HEK293T (cell line): ENCODE measurements at places on chromosomes 5 and 9.

DNA sequence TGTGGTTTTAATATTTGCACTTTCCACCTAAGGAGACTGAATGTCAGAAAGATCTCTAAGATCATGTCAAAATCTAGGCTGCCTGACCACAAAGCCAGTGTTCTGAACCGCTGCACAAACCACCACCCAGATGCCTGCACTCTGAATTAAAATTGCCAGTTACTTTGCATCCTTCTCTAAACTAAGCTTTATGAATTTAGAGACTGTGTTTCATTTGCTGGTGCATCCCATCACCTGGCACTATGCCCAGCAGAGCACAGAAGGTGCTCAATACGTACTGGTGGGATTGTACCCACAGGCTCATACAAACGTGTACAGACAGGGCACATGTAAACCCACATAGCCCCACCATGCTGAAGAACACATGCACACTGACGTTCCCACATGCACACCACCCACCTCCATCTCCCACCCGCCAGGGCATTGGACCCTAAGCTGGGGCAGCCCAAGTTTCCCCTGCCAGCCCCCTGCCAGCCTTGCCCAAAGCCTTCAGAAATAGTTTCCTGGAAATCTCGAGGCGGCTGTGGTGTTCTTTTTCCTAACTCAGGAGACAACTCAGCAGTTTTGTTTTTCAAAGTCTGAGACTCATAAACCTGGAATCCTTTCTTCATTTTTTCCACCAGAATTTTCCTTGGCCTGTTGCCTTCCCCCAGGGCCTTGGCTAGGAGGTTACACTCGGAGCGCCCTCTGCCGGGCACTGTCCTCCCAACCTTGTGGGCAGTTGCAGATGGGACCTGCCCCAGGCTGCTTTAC, 9.6 kb upstream of the TRAF1 start:
- DNase-seq, result peak; percentile 87

- DNase-seq, result no peak
Observed at GRCh38 chr5:96835791-96836191, 28.0 kb upstream of the ERAP1 start.

GRCh38 chr9:81759680-81760215, 70.4 kb upstream of the TLE1 start:
- DNase-seq, result no peak

DNA sequence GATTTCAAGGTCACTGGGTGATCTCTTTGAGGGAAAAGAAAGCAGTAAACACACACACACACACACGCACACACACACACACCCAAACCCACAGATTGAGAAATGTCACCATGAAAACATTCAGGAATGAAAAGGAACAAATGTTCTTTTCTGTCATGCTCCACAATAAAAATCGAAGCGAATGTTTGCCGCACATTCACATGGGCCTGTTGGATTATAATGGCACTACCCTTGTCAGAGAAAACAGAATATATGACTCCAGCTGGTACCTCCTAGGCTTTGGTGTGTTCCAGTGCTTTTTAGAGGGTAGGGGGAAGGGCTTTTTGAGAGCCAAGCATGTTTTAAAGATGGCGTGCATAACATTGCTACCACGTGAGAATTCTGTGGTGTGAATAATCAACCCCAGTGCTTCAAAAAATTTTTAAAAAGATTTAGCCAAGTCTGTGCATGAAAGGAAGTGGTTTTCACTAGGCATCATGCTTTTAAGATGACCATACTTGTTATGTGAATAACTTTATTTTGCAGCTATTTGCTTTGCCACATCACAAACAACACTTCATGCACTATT, 120.8 kb upstream of the ZNF608 start:
- no peak for DNase-seq

DNA sequence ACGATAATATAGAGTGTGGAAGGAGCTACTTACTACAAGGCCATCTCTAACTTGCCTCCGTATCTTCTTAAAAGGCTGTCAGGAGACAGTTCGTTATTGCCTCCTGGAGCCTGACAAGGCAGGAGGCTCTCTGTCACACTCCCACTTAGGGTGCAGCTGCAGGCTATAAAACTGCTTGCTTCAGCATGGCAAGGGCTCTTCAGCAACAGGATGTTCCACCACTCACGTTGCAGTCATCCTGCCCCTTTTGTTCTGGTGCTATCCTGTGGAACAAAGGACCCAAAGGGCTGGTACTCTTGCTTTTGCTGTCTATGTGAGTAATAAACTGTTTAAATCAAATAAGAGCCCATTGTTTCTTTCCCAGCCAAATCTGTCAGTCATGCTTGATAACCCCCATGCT, 508.9 kb downstream of the NTRK2 start:
- no peak for DNase-seq

GRCh38 chr5:59064293-59064692, 481.4 kb downstream of the RAB3C start:
- no peak for DNase-seq

DNA sequence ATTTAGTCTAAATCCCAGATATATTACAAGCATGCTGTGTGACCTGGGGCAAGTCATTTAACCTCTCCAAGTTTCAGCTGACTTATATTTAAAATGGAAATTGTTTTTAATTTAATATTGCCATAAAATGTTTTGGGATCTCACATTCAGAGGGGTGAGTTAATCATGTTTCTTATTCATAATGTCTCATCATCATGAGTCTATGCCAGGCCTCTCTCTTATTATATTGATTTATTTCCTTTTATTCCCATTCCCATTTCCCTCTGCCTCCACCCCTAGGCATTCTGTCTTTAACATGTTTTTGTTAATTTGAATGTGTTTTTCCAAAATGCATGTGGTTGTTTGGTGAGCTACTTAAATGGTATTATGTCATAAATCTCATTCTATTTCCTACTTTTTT, 39.0 kb upstream of the TTC1 start:
- DNase-seq, result no peak

GRCh38 chr5:132771503-132771998, 5.5 kb downstream of the SEPTIN8 start:
- DNase-seq, result no peak

- no peak for DNase-seq
Observed at GRCh38 chr5:133242221-133242835, 190.5 kb downstream of the HSPA4 start.

DNA sequence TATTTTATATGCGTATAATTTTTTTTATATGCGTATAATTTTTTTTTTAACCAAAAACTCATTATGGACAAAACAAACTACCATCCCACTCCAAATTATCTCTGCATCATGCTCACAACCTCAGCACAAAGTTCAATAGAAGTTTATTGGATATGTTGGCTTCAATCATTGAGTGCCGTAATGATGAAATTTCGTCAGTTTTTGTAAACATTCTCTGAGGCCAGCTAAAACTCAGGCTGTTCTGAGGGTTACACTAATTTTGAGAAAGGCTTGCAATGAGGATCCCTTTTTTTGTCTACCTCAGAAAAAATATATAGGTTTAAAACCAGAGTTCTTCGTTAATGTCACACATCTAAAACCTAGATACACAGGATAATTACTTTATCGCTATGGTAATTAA, 1253.2 kb downstream of the EFNA5 start:
- DNase-seq, result no peak

DNA sequence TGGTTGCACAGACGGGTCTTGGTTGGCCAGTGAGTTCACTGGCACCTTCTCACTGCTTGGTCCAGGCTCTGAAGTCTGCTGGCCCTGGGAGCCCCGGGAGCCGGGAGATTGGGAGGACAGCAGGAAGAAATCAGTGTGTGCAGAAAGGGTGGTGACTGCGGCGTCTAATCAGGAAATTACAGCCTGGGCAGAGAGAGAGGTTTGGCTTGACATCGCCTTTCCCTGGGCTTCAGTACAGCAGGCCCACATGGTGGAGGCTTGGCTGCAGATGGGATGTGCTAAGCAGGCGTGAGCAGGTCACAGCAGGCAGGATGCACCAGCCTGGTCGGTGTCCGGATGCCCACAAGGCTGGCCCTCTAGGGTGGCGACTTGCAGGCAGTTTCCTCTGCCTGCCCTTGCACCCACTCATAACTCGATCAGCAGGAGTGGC, 17.2 kb downstream of the PITX1 start:
- no peak for DNase-seq

- DNase-seq, result no peak
Observed at GRCh38 chr5:125725691-125726090, 697.5 kb upstream of the GRAMD2B start.

DNA sequence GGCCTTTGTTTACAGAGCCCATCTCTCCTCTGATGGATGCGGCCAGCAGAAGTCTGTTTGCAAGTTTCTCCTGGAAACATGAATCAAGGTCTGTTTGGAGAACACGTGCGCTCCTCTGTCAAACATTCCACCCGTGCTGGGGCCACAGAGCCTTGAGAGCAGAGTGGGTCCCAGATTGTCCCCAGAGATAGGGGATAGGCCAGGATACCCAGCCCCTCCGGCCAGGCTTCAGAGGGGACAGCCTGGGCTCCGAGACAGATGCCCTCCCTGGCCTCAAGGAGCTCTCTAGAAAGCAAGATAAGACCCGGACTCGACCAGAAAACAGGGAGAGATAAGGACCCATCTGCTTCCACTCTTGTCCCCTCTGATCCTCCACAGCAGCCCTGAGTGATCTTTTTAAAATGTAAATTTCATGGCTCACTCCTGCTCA, 40.4 kb upstream of the HAND1 start:
- DNase-seq, result no peak

GRCh38 chr5:32210151-32210550, 36.0 kb upstream of the GOLPH3 start:
- no peak for DNase-seq

DNA sequence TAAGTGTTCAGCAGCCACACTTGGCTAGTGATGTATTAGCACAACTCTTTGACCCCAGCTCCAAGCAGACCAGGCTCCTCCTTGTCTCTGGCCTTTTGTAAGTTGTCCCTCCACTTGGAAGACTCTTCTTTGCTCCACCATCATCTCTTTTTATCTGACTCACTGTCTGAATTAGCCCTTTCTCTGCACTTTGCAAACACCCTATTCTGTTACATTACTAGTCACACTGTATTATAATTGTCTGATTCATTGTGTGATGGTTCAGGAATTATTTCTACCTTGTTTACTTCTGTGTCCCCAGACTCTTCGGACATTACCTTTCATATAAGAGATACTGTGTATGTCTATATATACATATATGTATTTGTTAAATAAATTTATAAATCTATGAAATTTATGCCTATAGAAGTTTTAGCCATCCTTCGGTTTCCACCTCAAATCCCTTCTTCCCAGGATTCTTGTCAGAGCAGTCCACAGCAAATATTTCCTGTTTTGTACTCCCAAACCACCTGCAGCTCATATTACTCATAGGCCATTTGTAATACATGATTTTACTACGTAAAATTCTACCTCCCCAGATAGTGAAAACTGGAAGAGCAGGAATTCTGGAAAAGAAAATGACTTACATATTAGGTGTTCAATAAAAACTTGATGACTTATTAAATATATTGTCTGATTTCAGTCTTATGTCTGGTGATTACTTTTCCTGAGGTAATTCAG, 69.0 kb downstream of the MTAP start:
- no peak for DNase-seq

- no peak for DNase-seq
Observed at GRCh38 chr5:78260771-78261170, 33.7 kb downstream of the AP3B1 start.

- DNase-seq, result no peak
Observed at GRCh38 chr5:141934099-141934844, 10.6 kb downstream of the DELE1 start.

GRCh38 chr9:35758475-35759050, 4.5 kb upstream of the MSMP start:
- DNase-seq, result no peak

DNA sequence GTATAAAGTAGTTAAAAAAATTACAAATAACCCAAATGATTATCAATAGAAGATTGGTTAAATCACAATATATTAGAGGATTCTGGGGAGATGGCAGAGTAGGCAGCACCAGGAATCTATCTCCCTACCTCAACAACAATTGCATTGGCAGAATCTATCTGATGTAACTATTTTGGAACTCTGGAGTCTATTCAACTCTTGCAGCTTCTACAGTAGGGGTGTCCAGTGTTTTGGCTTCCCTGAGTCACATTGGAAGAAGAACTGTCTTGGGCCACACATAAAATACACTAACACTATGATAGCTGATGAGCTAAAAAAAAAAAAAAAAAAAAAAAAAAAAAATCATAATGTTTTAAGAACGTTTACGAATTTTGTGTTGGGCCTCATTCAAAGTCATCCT, 29.2 kb upstream of the ECM2 start:
- DNase-seq, result no peak

DNA sequence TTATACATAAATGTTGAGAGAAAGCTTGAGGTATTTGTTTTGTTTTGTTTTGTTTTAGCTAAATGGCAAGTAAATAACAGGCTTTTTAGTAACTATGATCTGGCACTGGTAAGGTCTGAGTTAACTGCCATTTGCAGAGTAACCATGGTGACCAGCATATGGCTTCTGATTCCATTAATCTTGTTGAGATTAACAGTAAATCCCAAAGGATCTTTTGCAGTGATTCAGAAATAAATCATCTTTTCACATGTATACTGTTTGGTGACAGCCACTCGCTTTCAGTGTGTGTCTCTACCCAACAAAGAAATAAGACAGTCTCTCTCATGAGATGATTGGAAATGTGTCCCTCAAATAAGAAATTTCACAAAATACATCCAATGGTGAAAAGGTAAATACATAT, 235.6 kb downstream of the RAB3C start:
- no peak for DNase-seq

DNA sequence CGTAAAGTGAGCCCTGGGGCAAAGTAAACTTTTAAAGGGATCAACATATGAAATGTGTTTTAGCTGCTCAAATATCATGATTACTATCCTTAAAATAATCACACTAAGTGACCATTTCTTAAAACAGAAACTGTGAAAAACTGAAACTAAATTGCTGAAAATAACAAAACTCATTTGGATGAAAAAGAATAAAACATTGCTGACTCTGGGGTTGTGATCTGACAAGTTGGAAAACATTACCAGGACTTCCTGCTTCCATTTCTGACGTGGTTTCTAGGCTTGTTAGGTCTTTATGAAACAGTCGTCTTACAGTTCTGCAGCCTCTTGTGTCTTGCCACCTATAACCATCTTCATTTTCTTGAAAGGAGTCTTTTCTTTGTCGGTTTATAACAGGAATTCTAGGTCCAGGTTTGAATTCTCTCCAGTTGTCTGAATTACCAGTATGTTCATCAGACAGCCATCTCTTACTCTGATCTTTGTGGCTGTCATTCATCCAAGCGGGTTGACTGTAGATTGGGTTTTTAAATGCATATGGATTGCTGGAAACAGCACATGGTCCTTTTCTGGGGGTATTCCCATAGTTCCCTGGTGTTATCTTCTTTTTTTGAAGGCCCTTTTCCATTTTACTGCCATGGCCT, 1.7 kb downstream of the TUT7 start:
- DNase-seq, result no peak

DNA sequence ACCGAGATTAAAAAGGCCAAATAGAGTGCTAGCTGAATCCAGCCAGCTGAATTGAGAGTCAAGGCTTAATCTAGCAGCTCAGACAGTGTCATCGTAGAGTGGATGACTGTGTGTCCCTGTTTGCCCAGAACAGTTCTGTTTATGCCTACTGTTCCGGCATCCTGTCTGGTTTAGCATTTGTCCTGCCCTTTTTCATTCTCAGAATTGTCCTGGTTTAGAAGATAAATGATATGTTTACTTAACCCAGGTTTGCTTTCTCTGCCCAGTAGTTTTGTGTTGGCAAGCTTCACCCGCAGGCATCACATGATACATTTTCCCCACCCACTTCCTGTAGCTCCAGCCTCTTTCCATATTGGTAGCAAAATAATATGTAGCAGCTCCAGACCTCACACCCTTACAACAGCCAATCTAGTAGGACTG, 41.3 kb upstream of the ZSWIM6 start:
- no peak for DNase-seq
